ENCODE measurements at places on chromosomes 16 and 17.

GRCh38 chr16:49623501-49624266, 232.2 kb downstream of the ZNF423 start:
- no peak for DNase-seq

DNA sequence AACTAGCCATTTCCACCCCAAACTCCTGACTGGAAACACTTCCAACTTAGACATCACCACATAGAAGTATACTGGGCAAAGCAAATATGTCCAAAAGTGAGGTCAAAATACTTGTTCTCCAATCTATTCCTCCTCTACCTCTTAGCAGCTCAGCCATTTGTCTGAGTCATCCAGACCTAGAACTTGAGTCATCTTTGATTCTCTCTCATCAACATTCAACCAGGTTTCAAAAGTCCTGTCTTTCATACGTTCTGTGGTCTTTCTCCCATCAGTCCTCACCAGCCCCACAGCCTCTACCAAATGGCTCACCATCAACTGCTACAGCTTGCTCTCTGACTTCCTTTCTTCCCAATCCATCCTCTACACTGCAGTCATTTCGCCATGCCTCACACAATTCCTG, 6.8 kb downstream of the ANKFY1 start:
- no peak for DNase-seq

GRCh38 chr17:19238167-19238505, 970 bp downstream of the EPN2 start:
- no peak for DNase-seq

GRCh38 chr16:60755907-60756306, 1280.3 kb downstream of the CDH8 start:
- DNase-seq = no peak

GRCh38 chr17:81958633-81959342, 2.2 kb downstream of the NOTUM start:
- no peak for DNase-seq

- peak; percentile 47 for DNase-seq
These were observed 8.8 kb downstream of the TAX1BP3 start for GRCh38 chr17:3659541-3660111.

DNA sequence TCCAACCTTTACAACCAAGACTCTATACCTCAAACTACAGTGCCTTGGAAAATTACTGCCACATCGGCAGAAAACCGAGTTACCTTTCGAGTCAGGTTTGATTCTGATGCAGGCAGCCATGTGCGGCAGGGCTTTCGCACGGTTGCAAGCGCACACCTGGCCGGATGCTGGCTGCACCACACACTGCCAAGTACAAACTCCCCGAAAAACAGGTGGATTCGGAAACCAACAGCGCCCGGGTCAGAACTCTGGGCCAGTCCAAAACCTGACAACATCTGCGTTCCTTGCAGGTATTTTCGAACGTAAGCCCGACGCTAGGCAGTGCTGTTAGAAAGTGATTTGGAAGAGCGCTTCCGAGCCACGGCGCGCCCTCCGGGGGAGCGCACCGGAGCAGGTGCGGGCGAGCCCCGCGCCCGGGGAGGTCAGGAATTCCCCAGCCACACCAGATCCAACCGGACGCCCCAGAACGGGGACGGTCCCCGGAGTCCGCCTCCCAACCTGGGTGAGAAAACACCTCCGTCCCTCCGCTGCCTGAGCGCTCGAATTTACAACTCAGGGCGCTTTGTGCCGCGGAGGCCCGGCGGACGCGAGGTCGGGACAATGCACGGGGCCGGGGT, 1.2 kb downstream of the USP7 start:
- no peak for DNase-seq

GRCh38 chr17:27602721-27603420, 28.1 kb upstream of the LGALS9 start:
- DNase-seq = peak; percentile 32

DNA sequence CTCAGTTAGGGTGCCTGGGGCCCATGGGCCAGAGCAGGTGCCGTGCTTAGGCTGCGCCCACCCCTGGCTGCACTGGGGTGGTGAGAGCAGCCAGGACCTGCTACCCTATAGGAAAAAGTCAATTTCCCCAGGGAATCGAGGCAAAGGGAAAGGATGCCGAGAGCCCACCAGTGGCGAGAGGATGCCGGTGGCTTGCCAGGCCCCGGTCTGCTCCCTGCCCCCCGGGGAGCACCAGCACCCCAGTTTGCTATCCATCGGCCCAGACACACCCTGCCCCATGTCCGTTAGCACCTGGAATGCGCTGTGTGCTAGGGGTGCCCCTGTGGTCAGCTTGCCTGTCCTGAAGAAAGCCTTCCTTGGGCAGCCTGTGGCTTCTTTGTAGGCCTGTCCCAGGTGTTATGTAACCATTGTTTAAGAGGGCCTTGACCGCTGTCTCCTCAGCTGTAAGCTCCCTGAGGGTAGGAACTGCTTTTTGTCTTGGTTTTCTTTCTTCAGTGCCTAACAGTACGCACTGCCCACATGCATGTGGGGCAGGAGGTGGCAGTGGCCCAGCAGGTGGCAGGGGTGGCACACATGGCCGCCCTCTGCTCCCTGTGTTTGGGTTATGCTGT, 40.8 kb downstream of the NT5M start:
- DNase-seq = no peak

DNA sequence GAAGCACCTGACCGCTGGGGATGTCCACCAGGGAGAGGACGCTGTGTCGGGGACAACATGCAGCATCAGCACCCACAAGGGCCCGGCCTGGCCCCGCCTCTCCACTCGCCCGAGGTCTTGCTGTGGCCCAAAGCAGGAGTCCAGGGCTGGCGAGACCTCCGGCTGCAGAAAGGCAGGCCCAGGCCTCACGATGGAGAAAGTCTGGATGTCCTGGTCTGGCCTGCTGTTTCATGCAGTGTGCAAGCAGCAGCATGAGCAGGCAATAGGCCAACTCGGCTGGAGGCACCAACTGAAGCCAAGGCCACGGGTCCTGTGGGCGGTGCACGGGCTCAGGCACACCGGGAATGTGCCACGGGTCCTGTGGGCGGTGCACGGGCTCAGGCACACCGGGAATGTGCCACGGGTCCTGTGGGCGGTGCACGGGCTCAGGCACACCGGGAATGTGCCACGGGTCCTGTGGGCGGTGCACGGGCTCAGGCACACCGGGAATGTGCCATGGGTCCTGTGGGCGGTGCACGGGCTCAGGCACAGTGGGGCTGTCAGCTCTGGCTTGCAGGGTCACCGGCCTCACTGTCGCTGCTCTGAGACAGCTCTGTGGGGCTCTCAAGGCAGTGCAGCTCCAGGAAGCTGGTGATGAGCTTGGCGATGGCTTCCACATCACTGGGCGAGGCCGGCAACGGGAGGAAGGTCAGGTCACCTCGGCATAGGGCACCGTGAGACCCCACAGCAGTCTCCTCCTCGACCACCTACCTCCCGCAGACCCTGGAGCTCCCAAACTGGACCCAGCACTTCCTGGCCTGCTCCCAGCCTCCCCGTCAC, 6.9 kb downstream of the CYBC1 start:
- no peak for DNase-seq

- no peak for DNase-seq
These were observed 11.4 kb downstream of the MYLK3 start for GRCh38 chr16:46736695-46737094.

All from amniotic stem cell (primary cell).